Fibroblast of skin of left biceps (primary cell): ENCODE measurements at places on chromosomes 6 and 20.

GRCh38 chr6:139960671-139961070, 586.2 kb upstream of the CITED2 start:
- no peak for DNase-seq

- DNase-seq, result no peak
Measured at GRCh38 chr6:48490658-48491057, 379.7 kb upstream of the PTCHD4 start.

GRCh38 chr6:36263390-36264000, 6.4 kb upstream of the PNPLA1 start:
- no peak for DNase-seq

DNA sequence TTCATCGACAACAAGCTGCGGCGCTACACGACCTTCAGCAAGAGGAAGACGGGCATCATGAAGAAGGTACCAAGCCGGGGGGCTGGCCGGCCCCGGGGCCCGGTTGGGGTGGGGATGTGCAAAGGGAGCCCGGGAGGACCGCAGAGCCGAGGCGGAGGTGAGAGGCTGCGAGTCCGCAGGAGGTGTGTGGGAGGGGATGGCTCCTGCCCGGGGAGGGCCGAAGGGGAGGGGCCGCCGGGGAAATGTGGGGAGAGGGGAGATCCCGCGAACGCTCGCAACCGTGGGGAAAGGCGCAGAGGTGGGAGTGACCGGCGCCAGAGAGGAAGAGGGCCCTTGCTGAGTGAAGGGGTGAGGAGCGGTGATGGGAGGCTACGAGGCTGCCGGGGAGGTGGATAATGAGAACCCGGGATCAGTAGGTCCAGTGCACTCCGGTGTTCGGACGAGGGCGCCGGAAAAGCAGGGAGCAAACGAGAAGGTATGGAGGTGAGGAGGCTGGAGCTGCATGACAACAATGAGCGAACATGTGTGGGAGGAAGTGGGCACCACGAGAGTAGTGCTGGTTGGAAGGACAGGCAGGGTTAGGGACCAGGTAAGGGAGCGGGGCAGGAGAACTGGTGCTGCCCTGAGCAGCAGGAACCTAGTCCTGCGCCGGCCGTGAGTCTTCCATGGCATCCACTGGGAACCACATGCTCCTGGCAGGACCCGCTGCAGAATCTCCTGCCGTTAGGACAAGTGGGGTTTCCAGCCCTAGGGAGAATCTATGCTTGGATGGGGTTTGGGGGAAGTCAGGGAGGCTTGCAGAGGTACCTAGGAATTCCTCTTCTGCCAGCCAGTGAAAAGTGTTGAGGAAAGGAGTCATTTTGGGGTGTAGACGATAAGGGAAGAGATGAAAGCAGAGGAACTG, 1.3 kb downstream of the SRF start:
- no peak for DNase-seq
